ENCODE measurements at places on chromosomes 7 and 10.

- no peak for DNase-seq
These were observed 125.6 kb upstream of the SLC26A5 start for GRCh38 chr7:103571586-103571985.

DNA sequence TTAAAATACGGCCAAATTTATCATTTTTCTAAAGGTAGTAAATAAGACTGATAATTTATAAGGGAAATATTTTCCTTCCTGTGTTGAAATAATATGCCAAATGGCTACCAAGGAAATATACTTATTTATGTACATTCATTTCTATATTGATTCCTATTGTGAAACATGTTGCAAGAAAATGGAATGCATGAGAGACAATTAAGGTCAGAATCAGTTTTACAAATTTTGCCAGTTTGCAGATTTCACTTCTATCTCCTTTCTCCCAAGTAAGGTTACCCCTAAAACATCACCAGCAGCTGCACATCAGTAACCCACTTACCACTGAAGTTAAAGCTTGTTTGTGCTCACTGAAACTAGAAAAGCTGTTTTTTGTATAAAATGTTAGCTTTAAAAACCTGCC lies 19.2 kb upstream of the REEP3 start:
- no peak for DNase-seq

DNA sequence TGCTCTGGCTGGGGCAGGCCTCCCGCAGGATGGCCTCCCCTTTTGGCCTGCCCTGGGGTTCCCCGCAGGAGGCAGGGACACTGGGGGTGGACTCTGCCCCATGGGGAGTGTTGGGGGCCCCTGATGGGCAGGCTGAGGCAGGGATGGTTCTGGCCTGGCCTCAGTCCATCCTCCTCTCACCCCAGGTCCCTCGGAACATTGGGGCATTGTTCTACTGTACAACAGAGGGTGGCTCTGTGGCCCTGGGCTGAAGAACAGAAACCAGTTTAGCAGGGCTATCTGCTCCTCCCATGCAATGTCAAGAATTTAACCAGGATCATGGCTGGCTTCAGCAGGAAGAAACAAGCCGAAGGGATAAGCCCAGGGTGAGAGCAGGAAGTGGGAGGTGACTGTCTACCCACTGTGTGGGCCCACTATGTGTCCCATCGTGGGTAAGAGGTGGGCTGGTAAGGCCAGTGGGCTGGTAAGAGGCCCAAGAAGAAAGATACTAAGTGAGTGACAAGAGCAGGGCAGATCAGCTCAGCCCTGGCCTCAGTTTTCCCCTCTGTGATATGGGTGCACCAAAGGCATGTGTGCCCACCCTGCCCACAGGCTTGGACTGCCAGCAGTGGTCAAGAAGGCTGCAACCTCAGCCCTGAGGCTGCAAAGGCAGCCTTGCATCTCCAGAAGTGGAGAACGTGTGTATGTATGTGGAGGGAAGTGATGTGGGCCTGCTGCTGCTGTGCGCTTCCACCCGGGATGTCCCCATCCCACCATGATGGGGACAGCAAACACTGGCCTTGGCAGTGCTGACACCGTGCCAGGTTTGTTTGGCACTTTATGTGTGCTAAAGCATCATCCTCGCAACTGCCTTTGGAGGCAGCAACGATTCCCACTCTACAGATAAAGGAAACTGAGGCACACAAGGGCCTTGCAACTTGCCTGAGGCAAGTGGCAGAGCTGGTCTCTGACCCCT lies 138.9 kb downstream of the SH3PXD2A start:
- no peak for DNase-seq

DNA sequence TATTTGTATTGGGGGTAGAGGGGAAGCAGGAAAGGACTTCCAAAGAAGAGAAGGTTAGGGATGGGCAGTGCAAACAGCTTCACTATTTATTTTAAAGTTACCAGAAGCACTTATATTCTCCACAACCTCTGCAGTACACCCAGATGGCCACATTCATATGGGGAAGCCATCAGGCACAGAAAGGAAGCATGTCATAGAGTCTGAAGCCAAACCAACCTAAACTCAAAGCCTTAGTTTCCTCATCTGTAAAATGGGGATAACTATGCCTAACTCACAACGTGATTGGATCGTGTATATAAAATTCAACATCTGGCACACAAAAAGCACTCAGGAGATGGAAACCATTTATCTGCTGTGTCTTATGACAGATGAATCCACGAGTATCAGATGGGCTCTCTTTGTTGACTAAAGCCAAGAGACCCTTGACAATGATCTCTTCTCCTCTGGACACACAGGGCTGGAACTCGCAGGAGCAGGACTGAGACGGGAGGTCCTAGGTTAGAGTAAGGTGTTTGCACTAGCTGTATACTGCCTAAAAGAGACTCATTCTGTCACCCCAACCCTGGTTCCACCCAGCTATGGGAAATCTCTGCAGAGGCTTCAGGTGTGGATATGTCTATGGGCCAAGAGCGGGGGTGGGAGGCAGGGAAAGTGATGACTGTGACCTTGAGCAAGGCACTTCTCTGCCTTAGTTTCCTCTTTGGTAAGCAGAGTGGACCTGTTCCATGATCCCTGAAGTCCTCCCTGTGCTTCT lies 1.8 kb downstream of the KIAA1549 start:
- DNase-seq = peak; percentile 1

- DNase-seq = no peak
These were observed 24.9 kb upstream of the KNDC1 start for GRCh38 chr10:133135116-133135465.

GRCh38 chr10:24118246-24118645 lies 90.7 kb upstream of the KIAA1217 start:
- DNase-seq = no peak

DNA sequence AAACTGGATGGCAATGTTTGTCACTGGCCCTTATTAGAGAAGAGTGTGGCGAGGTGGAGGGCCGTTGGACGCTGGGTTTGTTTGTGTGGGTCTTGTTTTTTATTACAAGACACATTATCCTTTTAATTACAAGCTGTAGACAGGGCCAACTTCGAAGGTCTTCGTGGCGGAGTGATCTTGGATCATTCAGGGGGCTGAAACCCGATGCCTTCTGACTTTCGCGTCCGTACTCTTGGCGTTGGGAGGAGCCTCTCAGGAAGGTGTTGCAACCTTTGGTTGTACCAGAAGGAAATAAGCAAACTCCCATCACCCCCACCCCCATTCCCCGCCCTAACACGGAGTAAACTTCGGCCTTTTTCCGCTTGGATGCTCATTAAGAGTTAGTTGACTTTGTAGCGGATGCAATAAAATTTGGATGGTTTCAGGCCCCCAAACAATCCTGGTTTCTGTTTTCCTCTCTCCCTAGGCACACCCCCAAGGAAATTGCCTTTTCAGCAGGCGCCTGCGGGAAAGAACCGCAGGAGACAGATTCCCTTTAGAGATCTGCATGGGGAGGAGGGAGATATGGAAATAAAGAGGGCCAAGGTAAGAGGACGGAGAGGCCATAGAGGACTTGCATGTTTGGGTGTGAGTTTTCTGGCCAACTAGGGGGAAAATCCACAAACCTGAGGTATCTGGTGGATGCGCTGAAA lies 294.5 kb upstream of the NFE2L3 start:
- no peak for DNase-seq

DNA sequence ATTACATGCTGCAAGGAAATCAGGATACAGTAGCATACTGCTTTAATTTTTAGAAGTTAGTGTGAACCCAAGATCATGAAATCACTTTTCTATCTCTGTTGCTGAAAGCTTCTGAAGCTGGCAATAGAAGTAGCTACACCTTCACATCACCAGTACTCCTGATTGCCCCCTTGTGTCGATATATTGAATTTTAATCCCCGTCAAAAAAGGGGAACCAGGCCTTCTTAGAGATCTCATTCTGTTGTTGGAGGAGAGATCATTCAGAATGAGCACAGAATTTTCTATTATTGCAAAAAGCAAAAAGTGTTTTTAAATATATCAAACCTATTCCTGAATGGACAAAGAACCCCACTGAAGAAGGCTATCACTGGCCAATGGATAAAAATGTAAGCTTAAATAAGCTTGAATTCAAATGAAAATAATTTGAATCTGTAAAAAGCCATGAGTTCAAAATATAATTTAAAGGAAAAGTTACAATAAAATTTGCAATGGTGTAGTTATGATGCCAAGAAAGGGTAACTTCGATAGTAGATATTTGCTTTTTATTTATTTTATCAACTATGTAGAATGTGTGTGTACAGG lies 39.7 kb upstream of the TEX47 start:
- peak; percentile 92 for DNase-seq

DNA sequence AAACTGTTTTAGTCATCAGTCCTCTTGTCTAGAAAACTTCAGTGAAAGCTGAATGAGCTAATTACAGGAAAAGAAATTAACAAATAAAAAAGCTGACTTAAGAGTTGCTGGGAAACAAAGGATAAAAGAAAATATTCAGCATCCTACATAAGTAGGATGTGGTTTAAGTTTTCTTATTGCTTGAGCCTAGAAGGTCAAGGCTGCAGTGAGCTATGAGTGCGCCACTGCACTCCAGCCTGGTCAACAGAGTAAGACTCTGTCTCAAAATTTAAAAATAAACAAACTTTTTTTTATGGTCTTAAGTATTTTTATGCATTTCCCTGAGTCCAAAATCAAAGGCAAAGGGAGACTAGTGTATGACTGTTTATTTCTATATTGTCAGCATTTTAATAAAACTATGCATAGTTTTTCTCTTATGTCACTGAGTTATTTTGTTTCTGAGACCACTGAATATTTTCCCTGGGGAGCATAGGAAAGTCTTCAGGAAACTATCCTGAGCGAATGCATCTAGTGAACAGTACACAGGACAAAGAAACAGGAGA lies 40.0 kb upstream of the LRRN3 start:
- DNase-seq = no peak

DNA sequence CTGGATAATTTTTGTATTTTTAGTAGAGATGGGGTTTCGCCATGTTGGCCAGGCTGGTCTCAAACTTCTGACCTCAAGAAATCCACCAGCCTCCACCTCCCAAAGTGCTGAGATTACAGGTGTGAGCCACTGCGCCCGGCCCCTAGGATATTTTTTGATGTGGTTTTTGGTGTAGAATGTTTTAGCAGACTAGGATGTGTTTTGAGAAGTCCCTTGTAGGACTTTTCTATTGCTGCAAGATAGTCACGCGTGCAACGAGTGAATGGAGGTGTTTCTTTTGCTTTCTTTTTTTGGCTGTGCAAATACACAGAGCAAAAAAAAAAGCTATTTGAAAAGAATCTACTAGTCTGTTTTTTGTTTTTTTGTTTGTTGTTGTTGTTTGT lies 29.8 kb upstream of the KLF6 start:
- DNase-seq = no peak

DNA sequence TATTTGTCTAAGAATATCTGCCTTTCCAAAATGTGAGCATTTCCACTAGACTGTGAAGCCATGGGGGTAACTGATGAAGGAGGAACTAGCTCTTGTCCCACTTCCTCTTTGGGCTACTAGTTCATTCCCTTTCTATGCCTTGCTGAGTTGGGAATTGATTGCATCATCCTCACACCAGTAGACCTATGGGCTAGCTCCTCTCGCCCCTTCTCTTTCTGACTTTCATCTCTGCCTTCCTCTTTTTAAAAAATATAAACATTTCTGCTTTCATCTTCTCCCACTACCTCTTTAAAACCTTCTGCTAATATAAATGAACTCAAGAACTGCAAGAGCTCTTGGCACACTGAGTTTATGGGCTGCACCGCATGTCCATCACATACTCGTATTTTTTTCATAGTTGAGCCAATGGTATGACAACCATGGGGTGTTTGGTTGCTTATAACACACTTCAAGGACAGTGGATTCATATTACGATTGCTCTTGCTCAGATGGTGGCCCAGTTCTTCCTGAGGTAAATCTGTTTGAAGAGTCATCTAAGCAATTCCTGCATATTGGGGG lies 182.0 kb downstream of the REEP3 start:
- peak; percentile 97 for DNase-seq

GRCh38 chr10:42753126-42753506 lies 29.5 kb upstream of the BMS1 start:
- DNase-seq = peak; percentile 64

DNA sequence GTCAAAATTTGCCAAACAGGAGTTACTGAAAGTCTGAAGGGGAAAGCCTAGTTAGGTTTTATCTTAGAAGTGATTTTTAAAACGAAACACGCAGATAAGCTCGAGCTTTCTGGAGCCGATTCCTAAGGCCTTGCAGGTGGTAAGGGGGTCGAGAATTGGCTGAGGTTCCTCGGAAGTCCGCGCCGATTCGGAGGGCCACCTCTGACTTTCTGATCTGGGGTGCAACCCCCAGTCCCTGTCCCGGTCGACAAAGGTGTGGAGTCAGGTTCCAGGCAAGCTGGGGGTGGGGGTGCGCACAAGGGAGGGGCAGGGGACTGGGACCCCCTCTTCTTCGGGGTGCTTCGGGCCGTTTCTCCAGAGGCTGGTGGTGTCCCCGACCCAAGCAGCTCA lies 701 bp upstream of the CUL1 start:
- DNase-seq = peak; percentile 48

DNA sequence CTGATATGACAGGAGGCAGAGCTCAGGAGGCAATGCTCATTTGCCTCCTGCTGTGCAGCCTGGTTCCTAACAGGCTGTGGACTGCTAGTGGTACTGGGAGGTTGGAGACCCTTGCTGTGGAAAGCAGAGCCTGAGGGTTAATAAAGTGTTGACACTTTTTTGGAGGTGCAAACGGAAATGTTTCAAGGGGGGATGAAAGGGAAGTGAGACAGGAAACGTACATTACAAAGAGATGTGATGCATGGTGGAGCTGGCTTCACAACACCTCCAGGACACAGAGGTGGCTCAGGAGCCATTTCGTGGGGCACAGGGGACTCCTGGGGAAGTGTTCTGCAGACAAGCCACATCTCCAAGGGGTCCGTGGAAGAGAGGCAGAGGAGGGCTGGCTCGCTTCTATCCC lies 137.6 kb upstream of the SVIL start:
- no peak for DNase-seq

- DNase-seq = no peak
These were observed 76.1 kb upstream of the LRGUK start for GRCh38 chr7:134051020-134051419.

GRCh38 chr10:132404911-132405462 lies 8.0 kb downstream of the PWWP2B start:
- DNase-seq = no peak

DNA sequence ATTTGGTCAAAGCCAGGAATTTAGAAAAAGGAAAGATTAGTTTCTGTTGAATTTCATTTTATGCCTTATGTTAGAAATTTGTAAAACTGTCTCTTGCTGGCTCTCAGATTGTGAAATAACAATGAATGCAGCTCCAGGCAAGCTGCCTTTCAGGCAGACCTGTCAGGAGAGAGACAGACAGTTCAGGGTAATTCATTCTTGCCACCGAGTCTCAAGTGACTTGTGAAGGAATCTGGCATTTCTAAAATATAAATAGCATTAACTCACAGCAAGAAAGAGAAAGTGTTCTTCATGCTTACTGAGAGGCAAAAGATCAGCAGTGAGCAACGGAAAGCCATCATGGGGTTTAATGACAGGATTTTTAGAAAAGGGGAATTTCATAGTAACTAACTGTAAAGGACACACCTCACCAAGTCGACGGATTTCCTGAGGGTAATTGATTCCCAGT lies 442.3 kb upstream of the AKR1E2 start:
- no peak for DNase-seq

GRCh38 chr7:124330731-124331407 lies 298.0 kb upstream of the TMEM229A start:
- no peak for DNase-seq

GRCh38 chr10:4331150-4331549 lies 494.9 kb upstream of the AKR1E2 start:
- no peak for DNase-seq
